Pulmonary artery endothelial cell (primary cell): ENCODE measurements at places on chromosomes 11 and 22. TPM values are rescaled to one million over a fixed set of nuclear protein-coding genes. Genes with fewer than 3 reads are reported as not detected.
A peak's percentile ranks its signal among the peaks of the same experiment; 100 is the strongest.

GRCh38 chr11:2537010-2537705, 92.3 kb downstream of the KCNQ1 start:
- DNase-seq = no peak

GRCh38 chr11:61913699-61914395, 3.5 kb downstream of the RAB3IL1 start:
- DNase-seq = no peak

The RIBC2 gene
- total RNA-seq = 0.86 and 1.7 TPM in 2 replicates

DNA sequence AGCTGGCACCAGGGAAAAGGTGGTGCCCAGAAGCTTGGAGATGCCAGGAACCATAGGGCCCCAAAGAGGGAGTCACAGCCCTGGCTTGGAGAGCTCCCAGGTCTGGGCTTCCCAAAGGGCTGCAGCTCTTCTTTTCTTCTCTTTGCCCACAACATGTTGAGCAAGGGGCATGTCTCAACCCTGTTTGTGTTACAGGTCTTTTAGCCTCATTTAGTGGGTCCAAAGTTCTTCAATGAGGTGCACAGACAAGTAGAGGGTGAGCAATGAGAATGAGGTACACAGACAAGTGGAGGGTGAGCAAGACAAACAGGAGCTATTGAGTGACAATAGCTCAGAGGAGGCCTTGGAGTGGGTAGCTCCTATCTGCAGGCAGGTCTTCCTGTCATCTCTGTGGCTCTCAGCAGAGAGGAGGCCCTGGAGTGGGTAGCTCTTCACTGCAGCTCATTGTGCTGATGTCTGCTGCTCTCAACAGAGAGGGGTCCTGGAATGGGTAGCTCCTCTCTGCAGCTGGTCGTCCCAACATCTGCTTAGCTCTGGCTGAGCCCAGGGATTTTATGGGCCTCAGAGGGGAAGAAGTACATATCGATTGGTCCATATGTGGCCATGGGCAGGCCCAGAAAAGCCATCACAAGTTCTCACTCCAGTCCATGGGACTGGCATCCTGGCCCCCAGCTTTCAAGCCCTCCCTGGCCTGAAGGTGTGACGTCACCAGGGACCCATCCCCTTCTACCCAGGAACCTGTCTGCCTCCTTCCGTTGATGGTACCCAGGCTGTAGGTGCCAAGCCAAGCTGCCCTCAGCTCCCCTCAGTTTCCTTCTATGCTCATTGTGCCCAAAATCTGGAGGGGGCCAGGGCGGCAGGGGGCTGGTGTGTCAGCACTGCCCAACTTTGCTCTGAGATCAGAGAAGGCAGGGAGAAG, 34.9 kb downstream of the WBP2NL start:
- DNase-seq = no peak

The POU2AF3 gene
- not detected in 2 replicates for total RNA-seq

DNA sequence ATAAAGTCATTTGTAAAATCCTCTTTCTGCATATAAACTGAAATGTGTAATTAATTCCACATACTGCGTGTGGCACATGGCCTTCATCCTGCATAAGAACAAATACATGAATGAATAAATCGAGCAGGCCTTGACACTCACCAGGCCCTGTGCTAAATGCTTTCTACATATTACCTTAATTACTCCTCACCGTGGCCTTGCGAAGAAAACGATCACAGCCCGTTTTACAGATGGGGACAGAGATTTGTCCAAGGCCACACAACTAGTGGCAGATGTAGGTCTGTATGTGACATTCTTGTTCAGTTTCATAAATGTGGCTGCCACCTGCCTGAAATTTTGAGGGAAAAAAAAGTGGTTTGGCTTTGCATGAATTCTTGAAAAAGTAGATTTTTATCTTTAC, 5.8 kb upstream of the CCND1 start:
- no peak for DNase-seq

The ADAMTS15 gene
- under 0.01 and 0.07 TPM in 2 replicates for total RNA-seq

The OR4C3 gene
- total RNA-seq = not detected in 2 replicates

GRCh38 chr11:35349897-35350296, 69.5 kb downstream of the SLC1A2 start:
- DNase-seq = no peak

GRCh38 chr11:15233371-15234165, 118.8 kb downstream of the INSC start:
- DNase-seq = no peak

The SLC22A12 gene
- total RNA-seq = not detected in 2 replicates

The MYOD1 gene
- total RNA-seq = not detected in 2 replicates

DNA sequence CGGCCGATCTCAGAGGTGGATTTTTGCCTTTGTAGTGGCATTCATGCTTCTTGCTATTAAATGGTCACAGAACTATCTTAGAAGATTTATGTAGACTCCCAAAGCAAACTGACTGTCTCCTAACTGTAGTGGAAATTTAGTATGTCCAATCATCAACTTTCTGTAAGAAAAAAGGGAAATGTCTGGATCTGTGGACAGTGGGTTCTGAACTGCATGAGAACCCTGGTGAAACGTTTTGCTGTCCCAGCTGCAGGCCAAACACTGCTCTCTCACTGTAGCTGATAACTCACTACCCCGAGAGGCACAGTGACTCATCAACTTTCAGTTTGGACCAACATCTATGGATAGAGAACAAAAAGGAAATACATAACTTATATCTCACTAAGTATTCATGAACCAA, 387.1 kb downstream of the SOX6 start:
- DNase-seq = peak; percentile 61

- no peak for DNase-seq
Observed at GRCh38 chr11:80280737-80281136, 839.9 kb upstream of the TENM4 start.

- DNase-seq = no peak
Observed at GRCh38 chr11:64492561-64492960, 98.5 kb upstream of the SLC22A12 start.

The TESMIN gene
- 1.5 and 1.9 TPM in 2 replicates for total RNA-seq

The GLB1L3 gene
- total RNA-seq = not detected in 2 replicates

The SYT8 gene
- not detected in 2 replicates for total RNA-seq

GRCh38 chr11:109236188-109236587, 185.8 kb upstream of the C11orf87 start:
- DNase-seq = no peak

DNA sequence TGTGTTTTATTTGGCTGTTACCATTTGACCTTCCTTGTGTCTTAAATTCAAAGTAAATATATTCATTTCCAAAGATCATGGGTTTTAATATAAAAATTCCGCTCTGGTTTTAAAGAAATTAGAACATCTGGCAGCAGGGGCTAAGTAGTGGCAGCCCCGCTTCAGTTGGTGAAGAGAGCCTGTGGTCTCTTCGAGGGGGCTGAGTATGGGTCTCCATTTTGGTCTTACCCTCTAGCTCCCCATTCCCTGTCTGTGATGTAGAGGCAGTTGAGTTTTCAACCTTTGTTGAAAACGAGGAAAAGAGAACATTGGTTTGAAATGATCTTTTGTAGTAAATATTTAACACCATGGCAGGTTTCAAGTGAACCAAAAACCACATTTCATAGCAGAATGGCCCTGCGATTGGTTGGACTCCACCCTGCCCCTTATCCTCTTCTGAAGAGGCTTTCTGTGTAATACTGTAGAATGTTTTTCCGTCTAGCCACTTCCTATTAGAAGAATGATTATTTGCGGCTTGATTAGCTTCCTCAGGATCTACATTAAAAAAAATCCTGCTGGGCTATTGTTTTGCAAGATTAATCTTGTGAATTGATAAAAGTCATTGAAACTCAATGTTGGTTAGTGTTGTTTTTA, 17.7 kb downstream of the APLP2 start:
- DNase-seq = no peak
